Fibroblast of skin of back (primary cell): ENCODE measurements at places on chromosomes 7 and 10.

DNA sequence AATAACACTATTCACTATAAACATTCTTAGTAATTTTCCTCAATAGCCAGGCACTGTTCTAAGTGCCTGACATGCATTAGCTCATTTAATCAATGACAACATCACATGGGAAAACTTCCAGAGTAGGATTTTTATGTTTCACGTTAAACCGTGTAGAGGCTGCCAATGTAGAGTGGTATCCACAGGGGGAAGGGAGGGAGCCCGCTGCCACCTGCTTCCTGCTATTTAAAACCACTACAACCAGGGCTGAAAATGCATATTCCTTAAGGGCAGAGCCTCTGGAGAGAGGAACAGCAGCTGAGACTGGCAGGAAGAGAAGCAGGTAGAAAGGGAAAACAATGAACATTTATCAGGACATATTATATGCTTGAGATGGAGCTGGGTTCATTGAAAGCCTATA lies 684.3 kb upstream of the AUTS2 start:
- no peak for DNase-seq

GRCh38 chr7:25075459-25075858 lies 49.6 kb downstream of the CYCS start:
- DNase-seq, result peak; percentile 13

GRCh38 chr7:132133501-132133900 lies 442.8 kb downstream of the PLXNA4 start:
- no peak for DNase-seq

- no peak for DNase-seq
Measured at GRCh38 chr10:101073631-101074030, 11.8 kb downstream of the KAZALD1 start.

DNA sequence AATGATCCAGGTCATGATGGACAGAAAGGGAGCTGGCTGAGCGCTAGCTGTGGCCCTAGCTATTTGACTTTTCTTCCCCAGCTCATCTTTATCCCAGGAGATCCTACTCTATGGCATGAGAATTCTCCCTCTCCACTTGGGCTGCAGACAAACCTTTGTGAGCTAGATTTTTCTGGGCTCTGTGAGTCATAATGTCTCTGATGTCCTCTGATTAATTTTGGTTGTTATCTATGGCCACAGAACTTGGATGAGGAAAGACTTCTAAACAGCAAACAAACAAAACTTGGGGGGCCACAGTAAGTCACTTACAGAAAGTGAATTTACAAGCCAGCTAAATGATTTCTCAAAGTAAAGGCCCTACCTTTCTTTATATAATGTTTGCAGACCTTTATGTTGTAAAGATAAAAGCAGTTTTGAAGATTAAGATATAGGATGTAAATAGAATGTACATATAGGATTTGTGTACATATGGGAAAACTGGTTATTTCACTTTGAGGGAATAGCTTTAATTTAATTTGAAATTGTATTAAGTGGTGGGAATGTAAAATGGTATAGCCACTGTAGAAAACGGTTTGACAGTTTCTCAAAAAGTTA lies 10.4 kb downstream of the ABLIM1 start:
- DNase-seq, result peak; percentile 23

GRCh38 chr7:64640504-64640903 lies 25.4 kb upstream of the ZNF107 start:
- no peak for DNase-seq

DNA sequence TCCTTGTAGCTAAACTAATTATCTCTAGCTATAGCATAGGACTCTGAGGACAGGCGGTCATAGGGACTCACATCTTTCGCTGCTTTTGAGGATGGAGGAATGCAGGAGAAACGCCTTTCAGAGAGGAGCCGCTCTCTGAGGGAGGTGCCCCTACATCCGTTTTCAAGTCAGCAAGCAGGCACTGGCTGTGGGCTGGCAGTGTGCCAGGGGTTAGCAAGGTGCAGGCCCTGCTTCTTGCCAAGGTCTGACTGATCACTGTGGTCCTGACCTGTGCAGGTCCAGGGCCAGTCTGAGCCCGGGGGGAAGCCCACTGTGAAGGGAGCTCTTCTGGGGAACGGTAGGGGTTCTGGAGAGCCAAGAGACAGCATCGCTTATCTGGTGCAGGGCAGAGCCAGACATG lies 89.4 kb downstream of the SH3PXD2A start:
- DNase-seq, result no peak

GRCh38 chr7:12705878-12706277 lies 18.4 kb downstream of the ARL4A start:
- no peak for DNase-seq

DNA sequence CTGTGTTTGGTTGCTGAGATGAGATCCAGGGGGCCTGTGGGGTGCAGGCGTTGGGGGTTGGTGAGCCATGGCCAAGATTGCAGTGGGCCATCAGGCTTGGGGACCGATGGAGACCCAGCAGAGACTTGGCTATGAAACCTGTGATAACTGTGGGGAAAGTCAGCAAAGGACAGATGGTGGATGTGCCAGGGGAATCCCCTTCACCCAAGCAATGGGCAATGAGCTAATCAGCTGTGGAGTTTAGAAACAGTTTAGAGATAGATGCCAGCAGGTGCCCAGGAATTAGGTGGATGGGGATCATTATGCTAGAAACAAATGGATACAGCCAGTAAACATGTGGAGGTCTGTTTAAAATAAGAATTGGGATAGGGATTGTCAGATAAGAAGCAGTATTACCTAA lies 151.4 kb upstream of the FERD3L start:
- no peak for DNase-seq

DNA sequence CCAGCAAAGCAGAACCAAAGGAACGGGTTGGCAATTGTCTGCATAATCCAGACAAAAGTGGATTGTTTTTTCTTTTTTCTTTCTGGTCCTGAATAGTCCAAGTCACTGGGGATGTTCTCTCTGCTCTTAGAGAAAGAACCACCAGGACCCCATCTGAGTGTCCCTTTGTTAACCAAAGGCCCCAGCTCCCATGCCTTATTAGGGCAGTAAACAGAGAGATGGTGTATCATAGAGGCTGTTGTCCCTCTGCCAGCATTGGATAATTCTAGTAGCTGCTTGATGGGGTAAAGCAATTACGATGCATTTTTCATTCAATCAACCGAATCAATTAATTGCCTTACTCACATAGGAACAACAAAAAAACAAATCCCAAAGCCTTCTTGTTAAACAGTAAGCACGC lies 213.0 kb downstream of the BUB3 start:
- DNase-seq, result no peak

DNA sequence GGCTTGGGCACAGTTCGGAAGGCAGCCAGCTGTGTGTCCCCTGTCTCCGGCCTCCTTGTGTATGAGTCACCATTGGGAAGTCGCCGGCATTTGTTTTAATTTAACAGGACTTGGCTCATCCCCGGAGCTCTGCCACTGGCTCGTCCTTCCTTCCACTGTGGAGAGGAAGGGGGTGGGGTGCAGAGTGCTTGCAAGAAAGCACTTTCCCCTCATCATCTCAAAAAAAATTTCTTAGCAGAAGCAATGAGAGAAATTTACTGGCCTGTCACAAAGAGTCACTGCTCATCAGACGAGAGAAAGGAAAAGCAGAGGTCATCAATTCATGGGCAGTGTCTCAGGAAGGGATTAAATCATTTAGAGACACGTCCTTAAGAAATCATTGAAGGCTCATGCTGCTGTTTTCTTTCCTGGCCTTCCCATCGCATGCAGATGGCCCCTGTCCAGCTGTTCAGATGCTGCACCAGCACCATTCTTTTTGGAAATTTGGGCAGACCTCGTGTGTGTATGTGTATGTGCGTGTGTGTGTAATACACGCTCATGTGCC lies 93.3 kb downstream of the BMS1 start:
- DNase-seq, result peak; percentile 61

DNA sequence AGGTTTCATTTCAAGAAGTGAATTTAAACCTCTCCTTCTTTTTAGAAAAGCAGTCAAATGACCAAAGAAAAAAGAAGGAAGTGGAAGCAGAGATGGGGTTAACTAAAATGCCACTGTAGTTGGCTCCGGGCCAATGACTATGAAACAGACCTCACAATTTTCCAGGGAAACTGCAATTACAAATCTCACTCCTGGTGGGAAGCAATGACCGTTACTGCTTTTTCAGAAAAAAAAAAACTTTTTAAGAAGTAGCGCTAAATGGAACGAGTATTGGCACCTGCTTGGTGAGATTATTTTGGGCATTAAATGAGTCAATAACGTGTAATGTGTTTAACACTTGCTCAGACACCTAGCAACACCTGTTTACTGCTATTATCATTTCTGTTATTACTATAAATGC lies 1.2 kb downstream of the SFRP4 start:
- peak; percentile 12 for DNase-seq

DNA sequence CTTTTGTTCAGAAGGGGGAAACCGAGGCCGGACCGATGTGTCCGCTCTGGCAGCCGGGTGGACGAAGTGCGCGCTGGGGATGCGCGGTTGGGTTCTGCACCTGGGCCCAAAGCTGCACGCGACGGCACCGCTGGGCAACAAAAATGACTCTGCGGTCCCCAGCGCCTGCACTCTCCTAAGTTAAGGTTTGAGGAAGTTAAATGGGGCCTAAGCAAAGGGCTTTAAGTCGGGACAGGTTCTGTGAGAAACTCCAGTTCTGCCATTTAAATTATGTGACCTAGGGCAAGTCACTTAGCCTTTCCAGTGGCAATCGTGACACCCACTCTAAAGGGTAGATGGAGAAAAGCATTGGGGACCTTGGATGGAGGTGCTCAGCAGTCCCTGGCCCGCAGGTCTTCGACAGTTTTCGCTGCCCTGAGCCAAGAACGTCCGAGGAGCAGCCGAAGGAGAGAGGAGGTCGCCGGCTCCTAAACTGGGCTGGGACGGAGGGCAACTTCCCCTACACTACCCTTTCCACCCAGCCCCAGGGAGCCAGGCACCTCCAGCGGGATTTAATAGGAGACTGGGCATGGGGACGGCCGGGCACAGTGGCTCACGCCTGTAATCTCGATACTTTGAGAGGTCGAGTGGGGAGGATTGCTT lies 534 bp upstream of the ACBD5 start:
- DNase-seq, result peak; percentile 18

DNA sequence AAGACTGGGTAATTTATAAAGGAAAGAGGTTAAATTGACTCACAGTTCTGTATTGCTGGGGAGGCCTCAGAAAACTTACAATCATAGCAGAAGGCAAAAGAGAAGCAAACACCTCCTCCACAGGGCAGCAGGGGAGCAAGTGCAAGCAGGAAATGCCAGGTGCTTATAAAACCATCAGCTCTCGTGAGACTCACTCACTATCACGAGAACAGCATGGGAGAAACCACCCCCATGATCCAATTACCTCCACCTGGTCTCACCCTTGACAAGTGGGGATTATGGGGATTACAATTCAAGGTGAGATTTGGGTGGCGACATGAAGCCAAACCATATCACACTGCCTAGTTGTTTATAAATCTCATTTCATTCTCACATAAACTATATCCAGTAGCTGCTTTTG lies 28.0 kb upstream of the CPN1 start:
- no peak for DNase-seq

DNA sequence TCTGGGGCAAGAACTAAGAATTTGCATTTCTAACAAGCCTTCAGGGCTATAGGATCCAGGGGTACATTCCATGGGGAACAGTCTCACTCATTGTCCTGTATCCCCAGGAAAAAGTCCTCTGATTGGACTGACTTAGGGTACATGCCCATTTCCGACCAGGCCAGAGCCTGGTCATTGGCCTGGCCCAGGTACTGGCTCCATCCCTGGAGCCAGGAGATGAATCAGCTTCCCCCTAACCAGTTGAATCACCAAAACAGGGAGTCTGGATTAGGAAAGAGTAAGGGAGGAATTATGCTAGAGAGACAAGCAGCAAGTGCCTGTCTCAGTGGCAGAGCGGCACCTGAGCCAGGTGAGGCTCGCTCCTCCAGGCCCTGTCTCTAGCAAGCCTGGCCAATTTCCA lies 137.5 kb downstream of the FGFR2 start:
- no peak for DNase-seq

- DNase-seq, result no peak
Measured at GRCh38 chr10:105759669-105760068, 1118.6 kb downstream of the SORCS3 start.

DNA sequence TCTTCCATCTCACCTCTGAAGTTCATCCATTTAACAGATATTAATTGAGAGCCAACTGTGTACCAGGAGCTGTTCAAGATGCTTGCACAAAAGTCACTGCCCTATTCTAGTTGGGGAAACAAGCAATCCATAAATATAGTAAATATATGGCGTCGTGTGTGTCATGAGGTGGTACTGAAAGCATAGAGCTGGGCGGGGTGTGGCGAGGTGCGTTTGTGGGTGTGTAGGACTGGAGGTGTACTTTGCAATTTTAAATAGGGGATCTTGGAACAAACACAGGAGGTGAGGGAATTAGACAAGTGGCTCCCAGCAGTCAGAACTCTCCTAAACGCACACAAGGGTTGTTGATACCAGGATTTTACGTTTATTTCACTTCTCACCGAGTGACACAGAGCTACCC lies 490 bp upstream of the ZNF239 start:
- DNase-seq, result no peak

- peak; percentile 68 for DNase-seq
Measured at GRCh38 chr7:70574970-70575799, 556.8 kb upstream of the GALNT17 start.

DNA sequence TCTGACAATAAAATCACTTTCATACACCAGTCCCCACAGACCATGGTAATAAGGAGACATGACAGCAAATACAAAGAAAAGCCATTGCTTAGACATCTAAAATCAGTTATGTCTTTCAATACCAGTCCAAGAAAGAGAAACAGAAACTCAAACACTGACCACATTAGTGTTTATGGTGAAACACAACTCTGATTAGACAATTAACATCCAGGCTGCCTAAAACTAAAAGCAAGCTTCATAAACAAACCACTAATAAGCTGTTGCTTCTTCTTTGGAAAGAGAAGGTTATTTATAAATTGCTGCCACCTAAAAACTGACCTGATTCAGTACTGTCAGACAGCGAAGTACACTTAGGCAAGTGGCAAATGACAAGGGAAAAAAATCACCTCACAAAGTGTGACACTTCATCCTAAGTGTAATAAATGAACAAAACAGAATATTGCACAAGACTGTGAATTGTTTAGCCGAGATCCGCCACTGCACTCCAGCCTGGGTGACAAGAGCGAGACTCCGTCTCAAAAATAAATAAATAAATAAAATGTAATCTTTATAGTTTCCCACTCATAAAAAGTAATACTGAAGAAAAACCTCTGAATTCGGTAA lies 277.4 kb downstream of the PARD3 start:
- DNase-seq, result no peak

DNA sequence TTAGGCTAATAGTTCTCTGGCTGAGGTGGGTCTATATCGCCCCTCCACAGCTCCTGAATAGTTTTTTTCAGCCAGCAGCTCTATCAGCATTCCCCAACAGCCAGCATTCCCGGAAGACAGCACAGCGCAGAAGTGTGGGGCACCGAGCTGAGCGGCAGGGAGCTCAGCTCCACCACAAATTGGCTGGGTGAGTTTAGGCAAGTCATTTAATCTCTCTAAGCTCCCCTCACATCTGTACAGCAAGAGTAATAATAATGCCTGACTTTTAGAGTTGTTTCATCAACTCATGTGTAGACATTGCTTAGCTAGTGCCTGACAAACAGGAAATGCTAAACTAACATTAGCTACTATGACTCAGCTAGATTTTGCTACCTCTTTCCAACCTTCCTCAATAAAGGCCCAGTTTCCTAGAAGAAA lies 247.9 kb upstream of the PTN start:
- DNase-seq, result peak; percentile 75
